ENCODE measurements at places on chromosomes 13 and 19.

GRCh38 chr13:48449656-48450055, 36.7 kb upstream of the LPAR6 start:
- DNase-seq, result no peak

GRCh38 chr13:50074843-50075242, 59.6 kb downstream of the KCNRG start:
- DNase-seq, result no peak

- no peak for DNase-seq
These were observed 90.3 kb downstream of the RNF17 start for GRCh38 chr13:24854311-24854710.

- no peak for DNase-seq
These were observed 2.1 kb downstream of the CEBPA start for GRCh38 chr19:33300009-33300893.

DNA sequence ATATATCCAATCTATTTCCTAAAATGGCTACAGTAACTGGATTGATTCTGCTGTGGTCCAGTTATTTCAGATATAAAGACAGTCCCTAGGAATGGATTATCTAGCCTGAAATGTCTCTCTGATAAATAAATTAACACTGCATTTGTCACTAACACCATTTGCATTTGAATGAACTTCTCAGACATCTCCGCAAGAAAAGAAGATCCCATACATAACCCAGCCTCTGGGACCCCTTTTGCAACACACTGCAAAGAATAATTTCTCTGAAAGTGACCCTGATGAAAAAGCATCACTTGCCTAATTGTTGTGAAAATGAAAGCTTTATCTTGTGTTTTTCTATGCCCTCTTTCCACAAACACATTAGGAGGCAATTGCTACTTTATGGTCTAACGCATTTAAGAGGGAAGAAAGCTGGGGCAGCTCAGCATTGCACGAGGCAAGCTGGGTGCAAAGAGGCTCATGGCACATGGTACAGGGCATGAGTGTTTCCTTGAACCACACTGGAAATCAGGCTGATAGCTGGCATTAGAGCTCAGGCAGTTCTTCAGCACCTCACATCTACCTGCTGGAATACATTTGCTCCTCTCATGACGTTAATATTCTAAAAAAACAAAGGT, 379.9 kb downstream of the IRS2 start:
- no peak for DNase-seq

GRCh38 chr13:43390619-43391018, 367.2 kb downstream of the DNAJC15 start:
- DNase-seq, result no peak

DNA sequence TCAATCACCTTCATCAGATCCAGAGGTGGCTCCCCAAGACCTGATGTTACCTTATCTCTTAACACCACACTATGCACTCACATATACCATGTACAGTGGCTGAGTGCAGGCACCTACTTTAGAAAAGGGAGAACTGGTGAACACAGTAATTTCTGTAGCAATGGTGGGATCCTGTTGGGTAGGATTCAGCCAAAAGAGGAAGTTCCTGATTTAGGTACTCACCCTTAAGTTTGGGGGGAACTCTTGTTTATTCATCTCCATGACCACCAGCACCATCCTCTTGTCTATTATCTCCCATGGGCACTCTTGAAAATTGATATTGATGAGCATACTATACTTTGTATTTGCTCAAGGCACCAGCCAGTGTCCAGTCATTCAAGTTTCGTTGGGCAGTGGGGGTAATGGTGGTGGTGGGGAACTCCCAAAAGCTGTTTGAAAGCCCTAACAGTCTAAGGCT, 324.4 kb downstream of the LMO7 start:
- no peak for DNase-seq

DNA sequence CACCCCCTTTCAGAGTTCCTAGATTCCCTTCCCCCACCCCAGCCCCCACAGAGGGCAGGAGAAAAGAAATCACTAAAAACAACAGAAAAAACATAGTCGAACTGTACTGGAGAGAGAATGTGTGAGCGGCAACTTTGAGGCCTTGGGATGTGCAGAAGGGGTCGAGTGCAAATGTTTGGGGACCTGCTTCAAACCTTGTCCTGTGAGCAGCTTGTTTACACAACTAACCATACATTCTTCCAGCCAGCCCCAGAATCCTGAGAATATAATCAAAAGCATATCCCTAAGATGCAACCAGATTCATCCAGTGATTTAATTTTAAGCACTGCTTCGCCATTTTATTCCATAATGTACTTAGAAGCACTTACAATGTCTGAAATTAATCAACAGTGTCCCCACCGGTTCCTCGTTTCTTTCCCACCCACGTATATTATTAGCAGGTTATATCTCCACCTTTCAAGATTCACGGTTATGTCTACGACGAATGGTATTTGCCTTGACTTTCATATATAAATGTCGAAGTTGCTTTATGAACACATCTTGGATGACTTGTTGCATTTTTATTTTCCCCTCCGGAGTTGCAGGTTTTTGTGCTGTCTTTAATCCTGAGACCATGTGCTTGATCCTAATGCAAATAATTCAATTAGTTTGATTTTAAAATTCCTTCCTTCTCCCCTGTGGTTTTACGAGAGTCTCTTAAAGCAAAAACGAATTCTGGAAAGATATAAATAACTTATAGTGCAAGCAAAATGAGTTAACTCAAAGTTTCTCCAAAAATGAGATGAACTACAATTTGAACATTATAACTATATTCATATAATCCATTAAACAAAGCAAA, 107.6 kb downstream of the ZIC5 start:
- no peak for DNase-seq

DNA sequence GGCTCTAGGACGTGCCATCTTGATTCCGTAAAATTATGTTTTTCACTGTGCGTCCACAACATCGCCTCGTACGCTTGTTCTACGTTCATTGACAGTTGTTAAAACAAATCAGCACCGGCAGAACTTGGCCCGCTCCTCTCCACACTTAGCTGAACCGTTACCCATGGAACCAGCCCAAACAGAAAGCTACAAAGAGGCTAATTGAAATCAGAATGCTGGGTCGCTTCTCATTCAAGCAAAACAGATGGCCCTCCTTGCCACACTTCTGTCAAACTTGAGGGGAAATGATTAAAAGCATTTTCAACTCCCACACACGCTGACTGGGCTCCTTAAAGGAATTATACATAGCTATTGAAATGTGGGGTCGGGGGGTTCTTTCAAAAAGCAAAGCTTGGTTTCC, 71.6 kb downstream of the TM9SF2 start:
- peak; percentile 41 for DNase-seq

GRCh38 chr13:32837307-32837972, 178.8 kb upstream of the KL start:
- no peak for DNase-seq

- DNase-seq, result no peak
These were observed 159.6 kb downstream of the FOXO1 start for GRCh38 chr13:40506592-40507446.

GRCh38 chr19:17673937-17674799, 14.0 kb downstream of the UNC13A start:
- peak; percentile 55 for DNase-seq

- no peak for DNase-seq
These were observed 84.3 kb downstream of the RNASEH2B start for GRCh38 chr13:50993934-50994333.

- peak; percentile 57 for DNase-seq
These were observed 283.8 kb downstream of the DCT start for GRCh38 chr13:94195715-94196114.

All from AG20443 (cell line).